Activated CD8-positive, alpha-beta T cell treated with anti-CD3 and anti-CD28 coated beads, Interleukin-2, amount 10 ng/mL, durations not matched to agents 7 days and 5 days (primary cell): ENCODE measurements at places on chromosomes 4 and X. TPM values are rescaled to one million over a fixed set of nuclear protein-coding genes. Genes with fewer than 3 reads are reported as not detected.

The TEX13B gene
- total RNA-seq, result not detected

The GLRB gene
- not detected for total RNA-seq

The SAGE1 gene
- not detected for total RNA-seq

The GALNTL6 gene
- total RNA-seq, result not detected

The GRID2 gene
- total RNA-seq, result not detected

The PNMA6E gene
- total RNA-seq, result not detected

The TECRL gene
- total RNA-seq, result not detected

The SMIM9 gene
- total RNA-seq, result not detected

The ODAM gene
- total RNA-seq, result not detected

The HPSE gene
- total RNA-seq, result 19.0 TPM

The FAAH2 gene
- total RNA-seq, result not detected

The SLC30A9 gene
- total RNA-seq, result 30.9 TPM

The CSAG1 gene
- not detected for total RNA-seq

The INTU gene
- 0.16 TPM for total RNA-seq

The ATOH1 gene
- total RNA-seq, result not detected

The MGARP gene
- 0.26 TPM for total RNA-seq
